Effector CD4-positive, alpha-beta T cell (primary cell): ENCODE measurements at places on chromosomes 12 and 14.

DNA sequence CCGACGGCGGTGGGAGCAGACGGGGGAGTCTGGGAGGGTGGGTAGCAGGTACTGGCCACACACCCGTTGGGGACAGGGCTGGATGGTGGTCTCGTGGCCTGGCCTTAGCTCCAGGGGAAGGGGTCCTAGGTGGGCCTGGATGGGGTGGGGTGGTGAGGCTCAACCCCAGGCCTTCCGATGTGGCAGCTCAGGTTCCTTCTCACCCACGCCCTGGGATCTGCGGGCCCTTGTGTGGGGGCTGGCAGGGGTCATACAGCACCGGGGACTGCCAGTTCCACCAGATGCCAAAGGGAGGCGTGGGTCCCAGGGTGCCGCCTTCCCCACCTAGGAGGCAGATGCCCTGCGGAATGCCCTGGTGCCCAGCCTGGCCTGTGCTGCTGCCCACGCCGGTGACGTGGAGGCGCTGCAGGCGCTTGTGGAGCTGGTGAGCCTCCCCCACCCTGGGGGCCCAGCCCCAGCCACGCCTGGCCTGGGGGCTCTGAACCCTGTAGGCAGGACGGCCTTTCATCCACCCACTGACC, 21.0 kb downstream of the ASPG start:
- no peak for DNase-seq

DNA sequence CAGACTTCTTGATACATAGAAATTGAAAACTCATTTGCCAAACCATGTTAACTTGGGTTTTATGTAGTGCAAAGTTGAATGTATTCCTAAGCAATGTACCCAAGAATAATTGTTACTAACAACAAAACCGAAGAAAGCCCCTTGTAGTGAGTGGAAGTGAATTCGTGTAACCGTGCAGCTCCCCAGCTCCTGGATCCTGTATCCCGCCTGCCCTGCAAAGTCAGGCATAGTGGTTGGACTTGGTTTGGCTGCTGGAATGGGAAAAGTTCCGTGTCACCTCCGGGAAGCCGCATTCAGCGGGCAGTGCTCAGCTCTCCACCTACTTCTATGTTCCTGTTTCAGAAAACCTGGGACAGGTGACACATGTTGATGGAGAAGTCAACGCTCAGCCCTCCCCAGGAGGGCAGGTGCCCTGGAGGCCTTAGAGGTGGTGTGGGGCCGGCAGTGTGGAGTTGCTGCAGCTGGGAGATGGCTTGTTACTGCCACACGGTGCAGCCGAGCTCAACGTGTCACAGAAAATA, 29.2 kb upstream of the C14orf180 start:
- no peak for DNase-seq

GRCh38 chr12:113136128-113136989, 798 bp upstream of the RASAL1 start:
- DNase-seq, result peak; percentile 55

DNA sequence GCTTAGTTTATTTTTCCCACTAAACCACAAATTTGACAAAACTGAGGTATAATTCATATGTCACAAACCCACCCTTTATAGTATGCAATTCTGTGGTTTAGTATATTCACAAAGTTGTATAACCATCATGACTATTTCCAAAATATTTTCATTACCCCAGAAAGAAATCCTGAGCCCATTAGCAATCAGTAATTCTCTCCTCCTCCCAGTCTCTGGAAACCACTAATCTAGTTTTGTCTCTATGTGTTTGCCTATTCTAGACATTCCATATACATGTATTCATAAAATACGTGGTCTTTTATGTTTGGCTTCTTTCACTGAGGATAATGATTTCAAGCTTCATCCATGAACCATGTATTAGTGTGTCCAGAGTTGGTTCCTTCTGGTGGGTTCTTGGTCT, 267.6 kb downstream of the AEBP2 start:
- no peak for DNase-seq

DNA sequence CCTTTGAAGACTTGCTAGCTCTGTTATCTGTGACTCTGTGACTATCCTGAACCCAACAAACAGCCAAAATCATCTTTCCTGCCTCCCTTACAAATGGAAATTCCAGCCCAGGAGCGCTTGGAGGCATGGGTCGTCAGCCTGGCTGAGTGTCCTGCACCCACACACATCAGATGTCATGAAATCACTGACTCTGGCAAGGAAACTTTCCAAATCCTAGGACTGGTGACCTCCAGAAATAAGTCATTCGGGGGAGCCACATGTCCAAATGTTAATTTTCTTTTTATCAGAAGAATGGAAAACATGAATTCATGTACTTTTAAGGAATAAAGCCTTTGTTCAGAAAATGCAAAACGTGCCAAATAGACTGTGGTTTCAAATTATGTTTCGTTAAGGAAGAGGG, 96.3 kb upstream of the EVL start:
- no peak for DNase-seq

GRCh38 chr14:88266474-88266873, 56.6 kb downstream of the KCNK10 start:
- DNase-seq, result no peak
